Renal cortical epithelial cell (primary cell): ENCODE measurements at places on chromosomes 2 and 18. TPM values are rescaled to one million over a fixed set of nuclear protein-coding genes. Genes with fewer than 3 reads are reported as not detected.

The LYPD1 gene
- total RNA-seq: 9.6 and 20.7 TPM in 2 replicates

The SLC19A3 gene
- total RNA-seq: 0.35 and 4.0 TPM in 2 replicates

The GPR75 gene
- total RNA-seq: 0.69 and 2.8 TPM in 2 replicates

The NCKAP5 gene
- 0.55 and 0.69 TPM in 2 replicates for total RNA-seq

The MC2R gene
- total RNA-seq: not detected in 2 replicates

The SLC8A1 gene
- 11.7 and 12.9 TPM in 2 replicates for total RNA-seq
